Ureter (tissue), 1 donor: ENCODE measurements at places on chromosomes 3 and 15. TPM values are rescaled to one million over a fixed set of nuclear protein-coding genes. Genes with fewer than 3 reads are reported as not detected.

DNA sequence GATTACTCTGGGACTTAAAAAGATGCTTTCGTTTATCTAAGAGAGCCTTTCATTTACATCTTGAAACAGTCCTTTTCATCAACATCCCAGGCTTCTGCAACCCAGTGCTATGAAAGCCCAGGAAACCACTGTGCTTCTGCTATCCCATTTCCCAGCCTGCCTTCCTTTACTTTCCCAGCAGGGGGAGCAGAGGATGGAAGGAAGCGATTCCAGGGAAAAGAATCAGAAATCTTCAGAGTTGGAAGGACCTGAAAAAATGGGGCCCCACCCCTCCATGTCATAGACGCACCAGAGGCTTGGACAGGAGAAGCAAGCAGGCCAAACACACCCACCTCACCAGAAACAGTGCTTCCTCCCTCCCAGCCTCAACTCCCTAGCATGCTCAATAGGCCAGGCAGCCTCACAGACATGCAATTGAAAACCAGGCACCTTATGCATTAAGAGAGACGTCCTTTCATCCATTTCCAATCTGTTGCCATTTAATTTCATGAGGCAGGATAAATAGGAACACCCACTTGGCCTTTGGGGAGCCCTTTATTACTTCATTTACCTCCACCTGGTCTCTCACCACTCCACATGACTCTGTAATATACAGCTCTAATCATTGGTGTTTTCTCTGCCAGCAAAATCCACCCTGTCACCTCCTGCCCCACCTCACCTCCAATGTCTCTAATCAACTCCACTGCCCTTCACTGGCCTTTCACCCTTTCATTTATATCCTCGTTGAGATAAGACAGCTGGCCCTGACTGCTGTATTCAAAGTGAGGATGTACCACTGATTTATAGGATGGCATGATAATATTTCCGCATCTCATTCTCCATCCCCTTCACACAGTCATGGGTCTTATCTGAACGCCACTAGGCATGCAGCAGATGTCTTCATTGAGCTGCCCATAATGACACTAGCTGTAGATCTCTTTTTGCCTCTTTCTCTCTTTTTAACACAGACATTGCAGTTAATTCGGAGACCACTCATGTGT is 583.9 kb downstream of the NTRK3 start:
- DNase-seq: no peak

DNA sequence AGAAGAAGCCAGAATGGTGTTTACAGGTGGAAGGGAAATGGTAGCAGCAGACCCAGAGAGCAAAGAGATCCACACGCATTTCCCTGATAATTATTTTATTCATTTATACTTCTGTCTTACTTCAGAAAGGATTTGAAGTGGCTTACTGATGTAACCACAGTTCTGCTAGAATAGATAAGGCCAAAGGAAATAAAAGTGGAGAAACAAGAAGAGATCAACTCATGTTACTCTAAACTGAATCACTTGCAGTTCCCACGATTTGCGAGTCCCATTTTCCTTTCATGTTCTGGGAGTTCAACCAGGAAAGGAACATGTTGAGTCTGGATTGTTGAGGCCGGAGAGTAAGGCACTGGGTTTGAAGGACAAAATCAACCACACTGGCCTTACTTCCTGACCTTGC is 151.8 kb downstream of the MYRIP start:
- DNase-seq: no peak

DNA sequence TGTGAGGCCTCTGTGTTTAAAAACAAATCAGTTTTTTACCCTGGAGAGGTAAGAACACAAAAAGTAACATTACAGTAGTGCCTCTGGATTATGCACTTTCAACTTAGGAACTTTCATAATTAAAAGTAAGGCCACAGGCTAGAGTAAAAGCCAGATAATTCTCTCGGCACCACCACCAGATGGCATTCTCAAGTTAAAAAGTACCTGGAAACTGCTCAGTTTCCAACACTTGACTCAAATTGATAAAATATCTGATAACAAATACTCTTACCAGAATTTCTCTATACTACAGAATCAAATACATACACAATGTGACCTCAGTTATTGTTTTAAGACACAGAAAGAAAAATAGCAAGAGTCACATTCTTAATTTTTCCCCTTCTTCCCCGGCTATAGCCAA is 19.9 kb downstream of the SPICE1 start:
- DNase-seq: peak; percentile 49

DNA sequence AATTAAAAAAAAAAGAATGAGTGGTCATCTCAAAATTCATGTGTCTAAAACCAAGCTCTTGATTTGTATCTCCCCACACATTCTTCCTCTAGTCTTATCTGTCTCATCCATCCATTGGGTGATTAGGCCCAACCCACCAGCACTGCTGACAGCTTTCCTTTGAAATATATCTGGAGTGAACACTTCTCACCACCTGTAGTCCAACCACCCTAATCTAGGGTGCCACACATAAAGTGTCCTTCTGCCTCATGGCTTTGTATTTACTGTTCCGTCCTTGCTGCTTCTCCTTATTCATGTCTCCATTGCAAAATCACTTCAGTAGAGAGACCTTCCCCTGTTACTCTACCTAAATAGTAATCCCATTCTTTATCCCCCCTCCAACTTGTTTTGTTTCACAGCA is 82.4 kb upstream of the PTX3 start:
- no peak for DNase-seq

DNA sequence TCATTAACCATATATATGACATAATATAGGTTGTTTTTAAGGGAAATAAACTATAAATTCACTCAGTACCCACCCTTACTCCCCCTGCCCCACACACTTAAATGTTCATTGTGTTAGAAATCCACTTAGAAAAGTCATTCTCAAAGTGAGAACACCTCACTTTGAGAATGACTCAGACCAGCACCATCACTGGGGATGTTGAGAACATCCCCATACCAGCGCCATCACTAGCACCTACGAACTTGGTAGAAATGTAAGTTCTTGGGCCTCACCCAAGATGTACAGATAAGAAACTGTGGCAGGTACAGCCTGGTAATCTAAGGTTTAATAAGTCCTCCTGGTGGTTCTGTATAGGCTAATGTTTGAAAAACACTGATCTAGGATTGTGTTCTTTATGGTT is 362.6 kb downstream of the LPP start:
- DNase-seq: no peak

GRCh38 chr3:38730281-38730680 is 80.8 kb upstream of the SCN5A start:
- DNase-seq: no peak

Gene RAD51
- 0.68 TPM for total RNA-seq

Gene TEX9
- 20.5 TPM for total RNA-seq

DNA sequence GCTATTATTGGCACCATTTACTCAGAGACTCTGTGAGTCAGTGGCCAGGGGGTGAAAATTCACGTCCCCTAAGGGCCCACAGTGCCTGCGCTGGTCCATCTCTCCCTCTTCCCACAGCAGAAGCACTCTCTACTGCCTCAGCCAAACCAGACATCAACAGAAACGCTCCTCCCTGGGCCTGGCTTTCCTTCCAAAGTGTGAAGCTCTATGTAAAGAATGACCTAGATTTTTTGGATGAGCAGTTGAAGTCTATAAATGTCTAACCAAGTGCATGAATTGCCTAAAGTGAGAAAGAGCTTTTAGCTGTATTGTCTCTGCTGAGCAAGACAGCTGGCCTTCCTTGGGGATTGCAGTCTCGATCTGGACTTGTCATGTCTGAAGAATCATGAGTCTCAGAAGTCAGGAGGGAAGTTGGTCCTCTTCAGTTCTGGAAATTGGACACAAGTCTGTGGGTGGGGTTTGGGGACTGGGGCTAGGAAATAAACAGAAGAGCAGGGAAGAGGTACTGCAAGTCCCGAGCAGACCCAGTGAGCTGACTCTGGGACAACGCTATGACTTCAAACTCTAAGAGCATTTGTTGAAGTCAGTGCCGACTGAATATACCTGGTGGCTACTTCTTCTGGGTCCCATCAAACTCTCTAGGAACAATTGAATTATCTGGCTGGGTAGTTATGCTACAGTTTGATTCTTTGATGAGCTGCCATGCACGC is 29.0 kb downstream of the RASGRP1 start:
- no peak for DNase-seq

DNA sequence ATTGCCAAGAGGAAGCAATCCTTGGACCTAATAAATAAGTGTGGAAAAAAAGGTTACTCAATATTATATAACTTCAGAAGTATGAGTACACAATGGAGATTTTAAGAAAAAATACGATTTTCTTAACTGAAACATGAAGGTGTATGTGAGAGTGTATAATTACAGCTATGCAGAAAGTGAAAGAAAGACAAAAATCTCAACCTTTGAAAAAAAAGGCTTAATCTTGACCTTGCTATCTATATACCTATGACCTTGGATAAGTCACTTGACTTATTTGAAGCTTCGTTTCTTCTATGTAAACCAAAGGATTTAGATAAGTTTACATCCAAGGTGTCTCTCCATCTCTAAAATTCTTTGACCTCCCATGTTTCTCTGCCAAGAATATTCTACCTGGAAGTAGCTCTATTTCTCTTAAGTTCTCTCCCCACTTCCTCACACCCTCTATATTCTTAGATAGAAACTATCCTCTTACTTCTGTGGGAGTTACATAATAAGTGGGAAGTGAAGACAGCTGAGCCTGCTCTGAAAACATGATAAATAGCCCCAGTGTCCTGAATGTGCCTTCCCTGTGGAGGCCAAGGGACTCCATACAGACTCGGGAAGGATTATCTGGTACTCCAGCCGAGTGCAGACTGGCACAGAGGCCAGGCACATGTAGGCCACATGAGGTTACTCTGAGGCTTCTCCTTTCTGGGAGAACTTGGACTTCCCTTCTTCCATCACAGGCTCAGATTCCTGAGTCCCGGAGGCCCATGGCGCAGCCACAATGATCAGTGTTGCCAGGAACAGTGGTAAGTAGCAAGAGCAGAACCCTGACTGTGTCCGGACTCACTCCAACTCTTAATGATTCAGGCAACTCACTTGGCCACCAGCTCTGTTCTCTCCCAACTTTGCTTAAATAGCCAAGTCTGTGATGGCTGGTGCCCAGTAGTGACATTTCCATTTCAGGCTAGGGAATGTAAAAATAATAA is 166.8 kb upstream of the COL8A1 start:
- DNase-seq: no peak

DNA sequence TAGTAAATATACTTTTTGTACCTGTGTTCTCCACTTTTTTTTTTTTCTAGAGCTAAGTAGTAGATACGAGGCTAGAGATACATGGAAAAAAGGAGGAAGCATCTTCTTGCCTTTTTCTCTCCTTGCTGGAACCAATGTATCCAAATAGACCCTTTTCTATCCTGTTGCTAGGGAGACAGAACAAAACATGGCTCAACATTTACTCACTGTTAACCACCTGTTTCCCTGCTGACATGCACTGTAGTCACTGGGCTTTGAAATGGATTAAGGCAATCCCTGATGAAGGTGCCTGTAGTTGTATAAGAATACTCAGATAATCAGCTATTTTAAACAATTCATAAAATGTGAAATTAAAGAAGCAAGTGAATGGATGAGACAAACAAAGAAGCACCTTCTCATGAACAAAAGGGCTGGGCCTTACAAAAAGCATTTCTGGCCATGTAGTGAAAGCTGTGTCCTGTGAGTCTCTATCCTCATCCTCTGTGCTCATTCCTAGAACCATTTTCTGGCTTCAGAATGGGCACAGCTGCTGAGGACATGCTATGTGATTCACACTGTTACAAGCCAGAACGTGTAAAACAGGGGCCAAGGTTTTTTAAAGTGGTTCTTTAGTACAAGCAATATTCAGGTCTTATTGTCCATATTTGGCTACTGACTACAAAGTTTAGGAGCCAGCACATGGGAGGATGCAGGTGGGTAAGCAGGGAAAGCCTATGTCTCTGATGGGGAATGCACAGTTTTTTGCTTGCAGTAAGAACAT is 100.4 kb upstream of the NDN start:
- DNase-seq: no peak

GRCh38 chr3:81910244-81910852 is 148.9 kb upstream of the GBE1 start:
- no peak for DNase-seq

DNA sequence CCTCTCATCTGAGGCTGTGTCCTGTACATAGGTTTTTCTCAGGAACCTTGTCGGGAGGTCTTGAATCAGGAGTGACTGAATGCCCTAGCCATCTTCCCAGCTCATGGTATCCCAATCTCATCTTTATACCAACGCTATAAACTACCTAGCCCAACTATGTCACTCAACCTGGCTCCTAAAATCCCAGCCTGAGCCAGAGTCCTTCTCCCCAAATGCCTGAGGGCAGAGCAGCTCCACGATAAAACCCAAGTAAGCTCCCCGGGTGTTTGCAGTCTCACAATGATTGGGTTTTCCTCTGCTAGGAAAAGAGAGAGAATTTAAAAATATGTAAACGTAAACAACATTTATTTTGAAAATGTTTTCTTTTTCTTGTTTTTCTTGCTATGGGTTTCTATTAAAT is 14.4 kb downstream of the EIF1B start:
- no peak for DNase-seq
